ENCODE measurements at places on chromosomes 6 and 20.

GRCh38 chr6:89862273-89862672, 32.0 kb upstream of the GJA10 start:
- no peak for DNase-seq
- H3K36me3 ChIP-seq, result peaks cover 21% of the 10 kb centered on the region
- H3K27ac ChIP-seq, result no peak overlapping the region
- no peak overlapping the region for H3K4me3 ChIP-seq

DNA sequence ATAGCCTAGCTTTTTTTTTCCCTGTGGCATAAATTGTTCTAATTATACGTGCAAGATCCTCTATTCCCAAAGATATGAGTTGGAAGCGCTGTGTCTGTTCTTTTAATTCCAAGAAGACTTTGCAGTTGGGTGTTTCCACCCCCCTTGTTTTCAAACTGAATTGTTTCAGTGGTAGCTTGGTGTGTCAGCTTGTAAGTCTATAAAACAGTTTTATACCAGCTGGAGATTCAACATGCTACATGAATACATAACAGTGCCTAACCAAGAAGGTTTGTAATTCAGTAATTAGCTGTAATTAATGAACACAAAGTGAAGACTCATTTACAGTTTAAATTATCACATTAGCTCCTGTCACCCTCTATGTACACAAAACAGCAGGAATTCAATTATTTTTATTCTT, 154.0 kb downstream of the ZNF217 start:
- H3K4me1 ChIP-seq, result no peaks in the 10 kb centered on the region
- H3K36me3 ChIP-seq, result no peaks in the 10 kb centered on the region
- H3K27me3 ChIP-seq, result no peaks in the 10 kb centered on the region
- no peak overlapping the region for H3K4me3 ChIP-seq

DNA sequence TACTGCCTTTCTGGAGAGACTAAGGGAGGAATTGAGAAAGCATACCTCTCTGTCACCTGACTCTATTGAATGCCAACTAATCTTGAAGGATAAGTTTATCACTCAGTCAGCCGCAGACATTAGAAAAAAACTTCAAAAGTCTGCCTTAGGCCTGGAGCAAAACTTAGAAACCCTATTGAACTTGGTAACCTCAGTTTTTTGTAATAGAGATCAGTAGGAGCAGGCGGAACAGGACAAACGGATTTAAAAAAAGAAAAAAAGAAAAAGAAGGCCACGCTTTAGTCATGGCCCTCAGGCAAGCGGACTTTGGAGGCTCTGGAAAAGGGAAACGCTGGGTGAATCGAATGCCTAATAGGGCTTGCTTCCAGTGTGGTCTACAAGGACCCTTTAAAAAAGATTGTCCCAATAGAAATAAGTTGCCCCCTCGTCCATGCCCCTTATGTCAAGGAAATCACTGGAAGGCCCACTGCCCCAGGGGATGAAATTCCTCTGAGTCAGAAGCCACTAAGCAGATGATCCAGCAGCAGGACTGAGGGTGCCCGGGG, 43.1 kb upstream of the RNF182 start:
- no peaks in the 10 kb centered on the region for H3K4me1 ChIP-seq
- H3K27ac ChIP-seq, result no peak overlapping the region
- DNase-seq, result no peak

DNA sequence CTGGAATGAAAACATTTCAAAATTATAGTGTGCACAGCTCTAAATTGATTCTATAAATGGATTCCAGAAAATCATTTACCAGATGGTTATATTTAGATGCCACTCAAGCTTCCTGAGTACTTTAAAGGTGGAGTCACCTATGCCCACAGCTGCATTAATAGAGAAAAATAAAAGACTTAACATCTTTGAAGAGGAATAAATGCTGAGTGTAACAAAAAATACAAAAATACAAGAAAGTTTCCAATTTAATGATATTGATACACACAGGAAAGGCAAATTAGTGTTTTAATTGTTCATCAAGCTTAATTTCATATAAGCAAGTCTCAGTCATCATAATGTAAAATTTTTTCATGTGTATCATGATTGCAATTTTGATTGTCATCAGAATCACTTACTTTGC, 89.5 kb upstream of the MANEA start:
- no peak overlapping the region for H3K4me3 ChIP-seq
- H3K27me3 ChIP-seq, result no peaks in the 10 kb centered on the region
- no peaks in the 10 kb centered on the region for H3K36me3 ChIP-seq

GRCh38 chr6:150006961-150007464, 18.3 kb downstream of the RAET1L start:
- 0 out of 2 replicates have a peak, but pooled peaks cover 4% of the 10 kb centered on the region for H3K4me1 ChIP-seq
- no peak overlapping the region for H3K4me3 ChIP-seq
- H3K36me3 ChIP-seq, result no peaks in the 10 kb centered on the region
- H3K27ac ChIP-seq, result no peak overlapping the region

DNA sequence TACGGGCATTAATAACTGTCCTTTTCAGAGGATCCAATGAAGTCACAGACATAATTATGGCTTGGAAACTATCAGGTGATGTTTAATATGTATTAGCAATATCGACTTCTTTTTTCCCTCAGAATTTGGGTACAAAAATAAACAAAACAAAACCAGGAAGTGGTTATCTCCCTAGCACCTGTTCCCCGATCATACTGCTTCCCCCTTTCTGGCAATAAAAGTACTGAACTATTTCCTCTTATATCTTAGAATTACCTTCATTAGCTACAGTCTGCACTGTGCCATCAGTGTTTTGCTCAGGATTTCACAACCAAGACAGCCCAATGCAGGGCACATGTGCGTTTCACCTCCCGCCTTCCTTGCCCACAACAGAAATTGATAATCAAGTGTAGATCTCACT, 216.9 kb upstream of the BTBD3 start:
- no peak overlapping the region for H3K27ac ChIP-seq
- no peaks in the 10 kb centered on the region for H3K27me3 ChIP-seq
- H3K36me3 ChIP-seq, result no peaks in the 10 kb centered on the region
- no peak for DNase-seq
- no peak overlapping the region for H3K4me3 ChIP-seq
- no peaks in the 10 kb centered on the region for H3K4me1 ChIP-seq

GRCh38 chr6:39688494-39688893, 36.7 kb downstream of the KIF6 start:
- H3K27me3 ChIP-seq, result no peaks in the 10 kb centered on the region
- DNase-seq, result no peak
- no peak overlapping the region for H3K4me3 ChIP-seq
- H3K4me1 ChIP-seq, result no peaks in the 10 kb centered on the region
- H3K27ac ChIP-seq, result no peak overlapping the region

- no peaks in the 10 kb centered on the region for H3K4me1 ChIP-seq
- H3K4me3 ChIP-seq, result no peak overlapping the region
- no peak overlapping the region for H3K27ac ChIP-seq
- H3K36me3 ChIP-seq, result no peaks in the 10 kb centered on the region
These were observed 131.5 kb downstream of the TFAP2C start for GRCh38 chr20:56760610-56761009.

DNA sequence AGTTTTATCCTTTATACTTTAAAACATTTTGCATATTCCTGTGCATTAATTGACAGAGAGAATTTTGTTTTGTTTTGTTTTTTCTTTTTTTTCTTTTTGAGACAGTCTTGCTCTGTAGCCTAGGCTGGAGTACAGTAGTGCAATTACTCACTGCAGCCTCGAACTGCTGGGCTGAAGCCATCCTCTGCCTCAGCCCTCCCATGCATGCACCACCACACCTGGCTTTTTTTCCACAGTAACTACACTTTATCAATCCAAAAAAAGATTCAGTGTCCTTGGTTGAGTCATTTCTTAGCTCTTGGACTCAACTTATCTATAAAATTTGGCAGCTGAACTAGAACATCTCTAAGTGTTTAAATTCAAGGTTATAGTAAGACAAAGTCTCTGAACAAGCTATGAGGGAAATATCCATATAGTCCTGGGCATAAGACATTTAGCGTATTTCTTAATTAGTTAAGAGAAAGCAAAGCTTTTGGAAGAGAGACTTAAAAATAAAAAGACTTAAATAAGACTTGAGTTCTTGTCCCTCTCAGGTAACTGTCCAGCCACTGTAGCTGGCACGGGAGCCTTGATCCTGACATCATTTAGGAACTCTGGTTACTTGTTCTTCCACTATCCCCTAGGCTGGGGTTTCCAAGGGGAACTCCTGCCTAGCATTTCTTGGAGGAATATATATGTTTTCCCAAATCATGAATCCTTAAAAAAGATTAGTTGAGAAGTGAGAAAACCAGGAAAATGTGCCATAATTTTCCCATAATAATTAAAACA, 300.1 kb downstream of the HACE1 start:
- no peak overlapping the region for H3K4me3 ChIP-seq
- no peaks in the 10 kb centered on the region for H3K27me3 ChIP-seq
- DNase-seq, result no peak
- no peaks in the 10 kb centered on the region for H3K4me1 ChIP-seq
- no peaks in the 10 kb centered on the region for H3K36me3 ChIP-seq

GRCh38 chr20:39214828-39215227, 252.7 kb downstream of the DHX35 start:
- DNase-seq, result no peak
- no peaks in the 10 kb centered on the region for H3K36me3 ChIP-seq
- H3K27ac ChIP-seq, result no peak overlapping the region

DNA sequence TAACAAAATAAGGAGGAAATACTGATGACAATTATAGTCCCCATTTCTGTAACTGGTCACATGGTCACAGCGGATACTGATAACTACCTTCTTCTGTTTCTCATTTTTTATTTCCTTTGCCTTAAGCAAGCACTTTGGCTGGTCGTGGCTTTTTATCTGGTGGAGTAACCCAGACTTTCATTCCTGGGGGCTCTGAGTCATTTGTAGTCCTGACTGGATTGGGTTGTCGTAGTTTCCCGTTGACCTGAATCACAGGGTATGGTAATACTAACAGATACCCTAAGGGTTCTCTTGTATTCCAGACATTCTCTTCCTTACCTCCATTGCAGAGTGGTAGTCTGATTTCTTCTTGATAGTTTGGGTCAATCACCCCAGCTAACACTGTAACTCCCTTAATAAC, 500.3 kb upstream of the ADGRB3 start:
- H3K36me3 ChIP-seq, result no peaks in the 10 kb centered on the region
- no peaks in the 10 kb centered on the region for H3K27me3 ChIP-seq
- H3K4me3 ChIP-seq, result no peak overlapping the region
- no peaks in the 10 kb centered on the region for H3K4me1 ChIP-seq
- no peak overlapping the region for H3K27ac ChIP-seq

DNA sequence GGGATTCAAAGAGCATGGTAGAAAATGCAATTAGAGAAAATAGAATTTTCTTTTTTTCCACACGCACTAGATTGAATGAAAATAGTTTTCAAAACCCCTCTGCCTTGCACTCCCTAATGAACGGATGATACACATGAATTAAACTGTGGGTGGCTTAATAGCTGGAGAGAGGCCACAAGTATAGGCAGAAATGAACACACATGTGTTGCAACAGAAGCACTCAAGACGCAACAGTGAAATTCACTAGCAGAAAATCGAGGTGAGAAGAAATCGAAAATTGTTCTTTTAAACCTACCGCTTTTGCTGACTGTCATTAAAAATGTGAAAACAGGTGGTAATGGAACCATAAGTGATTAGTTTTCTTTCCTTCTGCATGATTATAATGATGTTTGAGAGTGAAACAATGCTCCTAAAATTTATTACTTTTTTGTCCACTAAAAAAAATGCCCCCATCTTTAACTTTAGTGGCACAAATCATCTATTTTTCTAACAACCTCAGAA, 80.1 kb upstream of the SHLD1 start:
- H3K36me3 ChIP-seq, result no peaks in the 10 kb centered on the region
- H3K27ac ChIP-seq, result no peak overlapping the region
- H3K4me1 ChIP-seq, result peaks cover 5% of the 10 kb centered on the region

DNA sequence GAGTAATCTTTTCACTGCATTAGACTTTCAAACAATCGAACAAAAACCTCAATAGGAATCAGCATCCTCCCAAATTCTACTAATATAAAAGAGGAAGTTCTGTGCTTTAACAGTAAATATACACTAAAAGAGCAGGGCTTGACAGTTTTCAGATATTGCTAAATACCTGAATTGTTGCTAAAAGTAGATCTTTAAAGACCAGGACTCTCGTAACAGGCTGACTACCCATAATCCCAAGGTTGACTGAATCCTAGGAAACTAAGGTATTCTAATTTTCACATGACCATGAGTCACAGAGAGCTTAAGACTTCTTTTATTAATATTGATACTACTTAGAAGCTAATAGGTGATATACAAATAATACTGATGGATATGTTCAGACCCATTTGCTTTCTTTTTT, 10.1 kb downstream of the CD164 start:
- no peaks in the 10 kb centered on the region for H3K27me3 ChIP-seq
- no peak overlapping the region for H3K27ac ChIP-seq
- H3K4me3 ChIP-seq, result no peak overlapping the region
- no peaks in the 10 kb centered on the region for H3K4me1 ChIP-seq
- no peak for DNase-seq

DNA sequence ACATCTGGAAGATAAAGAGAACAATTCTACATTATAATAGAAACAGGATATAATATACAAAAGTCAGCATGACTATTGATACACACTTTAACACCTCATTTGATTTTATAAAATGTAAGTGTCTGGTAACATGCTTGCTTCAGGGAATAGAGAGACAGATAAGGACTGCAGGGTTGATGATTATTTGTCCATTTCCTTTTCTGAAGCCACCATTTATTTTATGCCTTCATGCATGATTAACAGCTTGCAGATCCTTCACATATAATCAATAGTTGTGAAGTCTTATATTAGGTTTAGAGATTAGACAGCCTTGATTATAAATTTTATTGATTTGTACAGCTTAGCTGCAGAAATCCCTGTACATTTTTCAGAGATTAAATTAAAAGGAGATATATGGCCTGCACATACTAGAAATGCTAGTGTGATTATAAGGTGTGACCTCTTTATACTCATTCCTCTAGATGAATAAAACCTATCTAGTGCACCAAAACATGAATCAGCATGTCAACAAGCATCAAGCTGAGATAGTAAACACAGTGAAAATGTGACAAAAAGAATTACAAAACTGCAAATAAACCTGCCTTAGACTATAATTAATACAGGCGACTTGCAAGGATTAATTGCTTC, 198.8 kb upstream of the THEMIS start:
- DNase-seq, result no peak
- H3K27me3 ChIP-seq, result no peaks in the 10 kb centered on the region
- H3K4me3 ChIP-seq, result no peak overlapping the region
- no peaks in the 10 kb centered on the region for H3K36me3 ChIP-seq

- H3K27me3 ChIP-seq, result no peaks in the 10 kb centered on the region
- H3K36me3 ChIP-seq, result no peaks in the 10 kb centered on the region
- H3K4me1 ChIP-seq, result peaks cover 14% of the 10 kb centered on the region
These were observed 1.1 kb downstream of the TPX2 start for GRCh38 chr20:31740208-31740607.

All from MM.1S (cell line).